ENCODE measurements at places on chromosomes 1 and 21.

DNA sequence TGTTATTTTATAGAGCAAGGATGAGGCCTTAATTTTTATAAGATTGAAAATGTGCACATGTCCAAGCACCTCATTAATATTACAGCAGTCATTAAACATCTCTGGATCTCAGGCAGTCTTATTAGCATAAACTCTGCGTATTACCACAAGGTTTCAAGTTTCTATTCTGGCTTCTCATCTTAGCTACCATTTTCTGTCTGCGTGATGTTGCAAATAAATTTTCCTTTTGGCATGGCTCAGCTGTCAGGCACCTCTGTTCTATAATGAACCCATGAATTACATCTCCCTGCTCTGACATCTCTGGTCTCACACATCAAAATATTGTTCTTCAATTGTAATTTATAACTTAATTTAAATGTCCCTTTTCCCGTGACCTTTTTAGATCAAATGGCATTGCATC is 156.5 kb downstream of the SLC45A1 start:
- DNase-seq: no peak

DNA sequence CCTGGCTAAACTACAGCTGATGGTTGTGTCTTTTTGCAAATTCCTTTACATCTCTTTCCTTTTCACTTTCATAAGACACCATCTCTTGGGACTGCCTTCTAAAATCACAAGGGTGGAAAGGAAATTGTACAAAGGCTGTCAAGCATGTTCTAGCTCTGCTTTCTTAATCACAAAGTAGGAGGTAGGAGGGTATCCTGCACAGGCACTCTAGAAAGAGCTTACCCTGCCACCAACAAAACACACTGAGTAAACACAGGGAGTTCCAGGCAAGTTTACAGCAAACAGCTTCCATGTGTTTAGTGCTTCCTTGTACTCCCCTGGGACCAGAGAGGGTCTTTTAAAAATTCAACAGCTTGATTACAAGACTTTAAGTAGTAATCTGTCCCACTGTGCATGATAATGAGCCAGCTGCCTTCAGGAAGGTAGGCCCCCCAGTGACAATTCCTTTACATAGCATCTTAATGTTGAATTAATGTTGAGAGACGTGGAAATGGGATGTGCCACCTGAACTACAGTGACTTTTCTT is 2.4 kb downstream of the PLPP3 start:
- DNase-seq: no peak

DNA sequence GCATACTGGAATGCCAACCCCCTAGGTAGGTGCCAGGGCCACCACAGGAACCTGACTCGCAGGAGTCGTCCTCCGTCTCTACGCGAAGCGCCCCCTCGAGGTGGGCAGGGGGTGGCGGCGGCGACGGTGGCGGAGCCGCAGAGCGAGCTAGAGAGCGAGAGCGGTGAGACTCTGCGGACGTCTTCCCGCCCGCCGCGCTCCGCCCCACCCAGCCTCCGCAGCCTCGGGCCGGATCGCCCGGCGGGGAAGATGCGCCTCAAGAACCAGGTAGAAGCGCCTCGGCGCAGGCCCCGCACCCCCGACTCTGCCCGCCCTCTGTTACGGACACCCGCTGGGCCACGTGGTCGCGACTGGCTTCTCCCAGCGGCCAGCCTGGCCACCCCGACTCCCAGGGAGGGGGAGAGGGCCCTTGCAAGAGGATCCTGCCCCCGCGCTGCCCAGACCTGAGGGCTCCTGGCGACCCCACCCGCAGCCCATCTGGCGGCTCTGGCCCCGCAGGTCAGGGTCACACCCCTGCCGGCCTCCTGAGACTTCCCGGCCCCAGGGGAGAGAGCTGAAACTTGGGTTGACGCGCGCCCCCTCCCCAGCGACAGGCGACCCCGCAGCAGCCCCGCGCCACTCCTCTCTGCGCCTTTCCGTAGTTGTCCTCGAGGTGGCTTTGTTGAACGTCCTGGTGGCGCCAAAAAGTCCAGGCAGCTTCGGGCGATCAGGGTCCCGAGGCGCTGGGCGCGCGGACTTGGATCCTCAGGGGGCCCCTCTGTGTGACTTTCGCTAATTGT is 24.4 kb upstream of the AGBL4 start:
- no peak for DNase-seq

DNA sequence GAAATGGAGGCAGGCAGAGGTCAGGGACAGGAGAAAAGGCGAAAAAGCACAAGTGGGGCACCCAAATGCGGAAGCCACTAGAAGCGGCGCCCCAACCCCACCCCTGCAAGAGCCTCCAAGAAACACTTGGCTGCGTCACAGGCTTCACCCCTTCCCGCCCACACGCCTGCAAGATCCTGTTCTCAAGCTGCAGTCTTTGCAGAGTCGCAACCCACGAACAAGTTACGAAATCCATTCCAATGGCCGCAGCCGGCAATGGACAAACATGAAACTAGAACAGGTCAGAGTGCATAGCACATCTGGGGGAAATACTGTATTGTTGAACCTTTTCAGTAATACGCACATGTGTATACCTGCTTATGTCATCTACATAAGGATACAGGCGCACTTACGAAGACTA is 103.6 kb downstream of the PSMG1 start:
- no peak for DNase-seq

DNA sequence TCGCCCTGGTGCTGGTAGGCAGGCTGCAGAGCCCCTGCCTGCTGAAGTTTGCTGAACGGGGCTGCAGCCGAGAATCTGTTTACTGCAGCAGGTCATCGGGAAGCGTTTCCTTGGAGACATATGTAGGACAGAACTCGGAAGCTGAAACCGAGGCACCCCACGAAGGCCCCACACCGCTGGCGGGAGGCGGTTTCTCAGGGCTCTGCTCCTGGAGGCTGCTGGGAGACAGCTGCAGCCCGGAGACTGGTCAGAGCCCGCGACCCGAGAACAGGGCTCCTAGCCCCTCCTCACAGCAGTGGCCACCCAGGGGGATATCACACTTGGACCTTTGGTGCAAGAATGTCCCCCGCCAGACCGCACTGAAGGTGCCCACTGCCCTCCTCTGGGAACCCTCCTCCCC is 12.7 kb upstream of the PLCH2 start:
- no peak for DNase-seq

DNA sequence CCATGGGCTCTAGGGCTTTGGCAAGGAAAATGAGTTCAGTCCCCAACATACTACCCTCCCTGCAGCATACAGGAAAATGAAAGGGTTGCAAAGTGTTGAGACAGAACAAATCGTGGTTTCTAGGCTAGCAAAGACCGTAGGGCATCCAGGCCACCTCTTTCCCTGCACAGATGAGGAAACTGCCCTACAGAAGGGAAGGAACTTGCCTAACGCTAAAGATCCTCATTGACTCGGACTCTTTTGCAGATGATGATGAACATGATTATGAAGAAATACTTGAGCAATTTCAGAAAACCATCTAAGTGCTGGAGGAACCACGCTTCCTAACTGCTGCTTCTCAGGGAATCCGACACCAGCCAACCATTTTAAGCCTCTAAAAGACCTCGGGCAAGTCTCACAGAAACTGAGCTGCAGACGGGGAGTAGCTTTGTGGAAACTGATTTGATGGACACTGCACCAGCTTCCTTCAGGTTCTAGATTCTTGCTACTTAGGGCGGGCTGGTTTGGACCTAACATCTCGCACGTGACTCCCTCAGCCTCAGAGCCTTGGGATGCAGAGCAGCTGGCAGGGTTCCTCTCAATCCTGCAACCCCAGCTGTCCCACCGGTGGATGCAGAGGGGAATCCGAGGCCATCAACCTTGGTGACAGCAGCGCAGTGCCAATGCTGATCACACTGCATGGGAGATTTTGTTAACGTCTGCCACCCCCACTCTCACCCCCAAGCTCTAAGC is 13.4 kb downstream of the THEMIS2 start:
- DNase-seq: no peak

DNA sequence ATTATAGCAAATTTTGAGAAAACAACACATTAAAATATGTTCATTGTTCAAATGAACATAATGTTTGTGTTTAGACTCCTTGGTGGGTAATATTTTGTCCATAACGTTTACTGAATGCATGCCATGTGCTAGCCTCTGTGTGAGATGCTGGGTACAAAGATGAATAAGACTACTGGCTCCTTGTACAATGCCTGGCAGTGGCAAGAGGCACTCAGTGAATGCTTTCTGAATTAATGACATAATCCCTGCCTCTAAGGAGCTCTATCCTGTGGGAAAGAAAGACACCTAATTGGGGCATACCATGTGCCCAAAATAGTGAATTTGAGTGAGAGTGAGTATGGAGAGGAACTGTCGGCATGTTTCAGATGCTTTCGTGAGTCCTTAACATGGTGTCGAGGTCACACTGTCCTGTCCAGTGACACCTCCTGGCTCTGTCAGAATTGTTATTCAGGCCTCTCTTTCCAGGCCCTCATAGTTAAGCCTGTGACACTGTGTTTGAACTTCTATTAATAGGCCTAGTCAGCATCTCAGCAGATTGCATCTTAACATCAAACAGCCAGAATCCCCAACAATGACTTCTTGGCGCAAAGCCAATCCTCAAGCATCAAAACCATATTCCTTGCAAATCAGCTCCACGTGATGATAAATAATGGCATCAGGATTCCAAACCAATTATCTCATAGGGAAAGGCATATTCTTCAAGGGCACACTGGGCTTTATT is 32.8 kb upstream of the S1PR1 start:
- DNase-seq: no peak

- DNase-seq: no peak
Measured at GRCh38 chr1:106798991-106799390, 257.5 kb upstream of the PRMT6 start.

Data from activated gamma-delta T cell treated with anti-CD3 and anti-CD28 coated beads, Interleukin-2, amount 50 U/mL, for 16 hours (primary cell).